ENCODE measurements at places on chromosomes 3 and 15.

GRCh38 chr3:134873789-134874188 is 78.7 kb downstream of the EPHB1 start:
- DNase-seq, result no peak

- no peak for DNase-seq
These were observed 380.2 kb downstream of the DIPK2A start for GRCh38 chr3:144351773-144352365.

DNA sequence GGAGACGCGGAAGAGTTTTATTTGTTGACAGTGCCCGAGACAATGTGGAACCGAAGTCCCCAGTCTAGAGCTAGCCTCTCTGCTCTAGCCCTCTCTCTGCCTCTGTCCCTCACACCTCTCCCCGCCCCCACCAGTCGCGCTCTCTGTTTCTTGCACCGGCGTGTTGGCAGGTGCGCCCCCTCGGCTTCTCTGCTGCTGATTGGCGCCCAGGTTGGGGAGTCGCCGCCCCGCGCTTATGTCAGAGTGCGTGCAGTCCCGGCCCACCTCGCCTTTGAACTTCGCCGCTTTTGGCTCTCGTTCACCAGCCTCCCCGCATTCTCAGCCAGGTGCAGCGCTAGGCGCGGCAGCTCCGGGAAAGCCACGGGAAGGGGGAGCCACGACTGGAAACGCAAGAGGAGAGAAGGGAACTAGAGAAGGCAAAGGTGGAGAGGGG is at the start of gene SOX14:
TSS of gene SOX14 (plus strand) at position 315 of the 433 bp plus-strand sequence. CDS start 470 bp downstream, outside the sequence.
- no peak for DNase-seq

DNA sequence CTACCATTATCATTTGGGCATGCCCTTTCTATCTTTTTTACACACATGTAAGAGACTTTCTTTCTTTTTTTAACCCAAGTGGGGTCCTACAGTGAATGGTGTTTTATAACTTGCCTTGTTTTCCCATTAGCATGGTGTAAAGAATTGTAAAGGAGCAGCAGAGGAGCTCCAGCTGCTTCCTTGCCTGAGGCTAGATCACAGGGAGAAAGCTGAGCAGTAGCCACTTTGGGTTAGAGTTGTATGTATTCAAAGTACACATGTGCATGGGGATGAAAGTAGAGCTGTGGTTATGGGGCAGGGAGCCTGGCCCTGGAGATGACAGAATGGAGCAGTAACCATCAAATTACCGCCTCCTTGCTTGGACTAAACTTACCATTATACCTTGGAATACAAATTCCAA is 231.1 kb upstream of the PDZRN3 start:
- DNase-seq, result no peak

GRCh38 chr3:10808974-10809373 is 7.1 kb upstream of the SLC6A11 start:
- no peak for DNase-seq

GRCh38 chr3:119562307-119562961 is 3.0 kb upstream of the CD80 start:
- no peak for DNase-seq

GRCh38 chr3:56207922-56208321 is 260.3 kb downstream of the ERC2 start:
- DNase-seq, result no peak

- no peak for DNase-seq
These were observed 216.9 kb downstream of the IGSF11 start for GRCh38 chr3:118817748-118818165.

- DNase-seq, result no peak
These were observed 1.3 kb downstream of the DGKG start for GRCh38 chr3:186360779-186361178.

- DNase-seq, result no peak
These were observed 1.6 kb downstream of the THBS1 start for GRCh38 chr15:39582286-39582976.

DNA sequence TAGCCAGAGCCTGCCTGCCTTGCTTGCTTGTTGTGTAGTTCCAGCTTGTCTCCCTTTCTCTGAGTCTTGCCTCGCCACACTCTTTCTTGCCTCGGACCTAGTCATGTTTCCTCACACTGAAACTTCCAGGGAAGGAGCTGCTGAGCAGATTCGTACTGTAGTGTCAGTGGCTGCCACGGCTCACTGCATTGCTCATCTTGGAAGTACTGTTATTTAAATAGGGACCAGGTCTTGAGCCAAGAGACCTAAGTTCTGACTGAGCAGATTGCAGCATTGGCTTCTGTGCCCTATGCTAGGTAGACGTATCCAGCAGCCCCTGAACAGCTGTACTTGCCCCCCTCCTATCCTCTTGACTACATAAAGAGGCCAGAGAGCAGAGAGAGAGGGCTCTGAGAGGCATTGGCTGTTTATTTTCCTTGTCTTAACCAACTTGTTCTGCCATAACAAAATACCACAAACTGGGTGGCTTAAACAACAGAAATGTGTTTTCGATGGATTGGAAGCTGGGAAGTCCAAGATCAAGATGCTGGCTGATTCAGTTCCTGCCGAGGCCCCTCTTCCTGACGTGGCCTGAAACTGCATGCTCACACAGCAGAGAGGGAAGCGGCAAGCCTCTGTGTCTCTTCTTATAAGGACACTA is 5.8 kb upstream of the RARRES1 start:
- DNase-seq, result no peak

- no peak for DNase-seq
These were observed 60.3 kb upstream of the CCNL1 start for GRCh38 chr3:157220211-157220610.

DNA sequence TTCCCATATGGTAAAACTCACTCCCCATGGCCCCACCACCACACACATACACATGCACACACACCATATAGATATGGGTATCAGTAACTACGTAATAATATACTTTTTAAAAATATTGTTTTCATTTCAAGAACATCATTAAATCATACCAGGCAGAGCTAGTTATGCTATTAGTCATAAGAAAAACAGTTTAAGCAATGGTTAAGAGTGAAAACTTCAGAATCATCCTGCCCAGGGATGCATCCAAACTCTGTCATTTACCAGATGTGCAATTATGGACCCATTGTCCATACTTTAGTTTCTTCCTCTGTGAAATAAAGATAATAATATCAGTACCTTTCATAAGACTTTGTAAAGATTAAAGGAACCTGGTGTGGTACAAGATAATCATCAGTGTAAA is 608.3 kb downstream of the RBMS3 start:
- no peak for DNase-seq

GRCh38 chr3:157786211-157786610 is 283.0 kb upstream of the VEPH1 start:
- no peak for DNase-seq

- DNase-seq, result no peak
These were observed 39.2 kb upstream of the TFRC start for GRCh38 chr3:196121066-196121465.
